ENCODE measurements at places on chromosomes 12 and 14.

GRCh38 chr14:90560991-90561390 is 164.2 kb downstream of the CALM1 start:
- DNase-seq = no peak

- peak; percentile 3 for DNase-seq
These were observed 821 bp downstream of the TMEM106C start for GRCh38 chr12:47964106-47964728.

- DNase-seq = no peak
These were observed 104.5 kb upstream of the MED13L start for GRCh38 chr12:116381744-116382685.

GRCh38 chr12:6360080-6360571 is 15.2 kb downstream of the SCNN1A start:
- DNase-seq = no peak

Data from MV-4-11 (cell line).